ENCODE measurements at places on chromosomes 2 and 18.

- DNase-seq, result no peak
- peaks cover 6% of the 10 kb centered on the region for H3K4me1 ChIP-seq
- H3K27me3 ChIP-seq, result no peaks in the 10 kb centered on the region
- H3K4me3 ChIP-seq, result no peak overlapping the region
These were observed 61.3 kb upstream of the ITSN2 start for GRCh38 chr2:24421668-24422067.

DNA sequence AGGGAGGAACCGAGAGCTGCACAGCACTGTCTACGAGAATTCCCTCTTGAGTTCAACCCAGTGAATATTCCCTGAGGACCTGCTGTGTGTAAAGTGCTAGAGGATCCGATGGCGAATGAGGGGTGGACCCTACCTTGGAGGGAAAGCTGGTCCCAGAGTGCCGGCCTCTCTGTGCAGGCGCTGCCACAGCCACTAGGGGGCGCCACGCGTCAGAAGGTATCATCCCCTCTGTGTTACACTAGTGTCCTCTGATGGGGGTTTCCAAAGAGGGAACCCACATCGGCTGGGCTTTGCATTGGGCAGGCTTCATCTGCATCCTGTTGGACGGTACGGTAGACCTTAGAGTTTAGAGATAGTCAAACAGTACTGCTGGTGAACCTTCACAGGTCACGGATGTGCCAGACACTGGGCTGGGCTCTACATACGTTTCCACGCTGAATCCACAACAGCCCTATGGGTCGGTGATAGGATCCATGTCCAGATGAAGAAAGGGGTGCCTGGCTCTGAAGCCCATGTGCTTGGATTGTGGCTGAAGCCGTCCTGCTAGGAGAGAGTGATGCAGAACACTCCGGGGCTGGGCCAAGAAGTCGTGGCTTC lies 39.0 kb downstream of the COA5 start:
- H3K27ac ChIP-seq, result no peak overlapping the region
- no peak for DNase-seq
- peaks cover 6% of the 10 kb centered on the region for H3K4me1 ChIP-seq
- no peak overlapping the region for H3K4me3 ChIP-seq
- H3K36me3 ChIP-seq, result peaks cover 100% of the 10 kb centered on the region
- H3K27me3 ChIP-seq, result no peaks in the 10 kb centered on the region

DNA sequence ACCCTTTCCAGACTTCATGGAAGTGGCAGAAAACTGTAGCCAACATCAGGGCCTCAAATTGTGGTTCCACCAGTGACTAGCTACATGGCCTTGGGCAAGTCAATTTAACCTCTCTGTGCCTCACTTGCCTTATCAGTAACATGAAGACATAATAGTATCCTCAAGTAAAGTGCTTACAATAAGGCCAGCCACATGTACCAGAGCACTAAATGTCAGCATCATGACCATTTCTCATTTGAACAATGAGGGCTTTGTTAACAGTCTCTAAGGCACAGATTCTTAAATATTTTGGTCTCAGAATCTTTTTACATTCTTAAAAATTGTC lies 5.8 kb upstream of the KCMF1 start:
- DNase-seq, result no peak
- no peak overlapping the region for H3K27ac ChIP-seq
- no peaks in the 10 kb centered on the region for H3K27me3 ChIP-seq

GRCh38 chr2:176072951-176073904 lies 10.5 kb downstream of the EVX2 start:
- no peak overlapping the region for H3K4me3 ChIP-seq
- H3K27me3 ChIP-seq, result peaks cover 100% of the 10 kb centered on the region
- peaks cover 26% of the 10 kb centered on the region for H3K4me1 ChIP-seq
- DNase-seq, result no peak

GRCh38 chr2:133266041-133266925 lies 302.0 kb downstream of the NCKAP5 start:
- H3K4me3 ChIP-seq, result peak overlapping the region; percentile 47
- H3K27me3 ChIP-seq, result no peaks in the 10 kb centered on the region
- no peak overlapping the region for H3K27ac ChIP-seq
- peaks cover 21% of the 10 kb centered on the region for H3K4me1 ChIP-seq
